CD8-positive, alpha-beta memory T cell (primary cell): ENCODE measurements at places on chromosomes 12 and 14. TPM values are rescaled to one million over a fixed set of nuclear protein-coding genes. Genes with fewer than 3 reads are reported as not detected.

RPGRIP1 gene
- total RNA-seq = not detected

PPP1R36 gene
- 0.24 TPM for total RNA-seq

ABCD4 gene
- total RNA-seq = 38.2 TPM

KLRB1 gene
- total RNA-seq = 7.6 TPM

SERPINA12 gene
- not detected for total RNA-seq

GALNT16 gene
- 0.11 TPM for total RNA-seq

SLC6A13 gene
- total RNA-seq = 0.31 TPM

GPR135 gene
- 0.90 TPM for total RNA-seq

GPR137C gene
- total RNA-seq = 0.50 TPM

RFX4 gene
- not detected for total RNA-seq

TRPV4 gene
- not detected for total RNA-seq

ANO2 gene
- total RNA-seq = not detected

YEATS4 gene
- total RNA-seq = 34.9 TPM

NOXRED1 gene
- 0.42 TPM for total RNA-seq

GLS2 gene
- total RNA-seq = 2.3 TPM

SDS gene
- 0.18 TPM for total RNA-seq

VWF gene
- not detected for total RNA-seq

ACOT4 gene
- 5.0 TPM for total RNA-seq

NEUROD4 gene
- total RNA-seq = not detected

GSG1 gene
- total RNA-seq = not detected

CD4 gene
- total RNA-seq = 1.8 TPM

SOS2 gene
- 18.4 TPM for total RNA-seq

FLRT2 gene
- not detected for total RNA-seq

TSPAN11 gene
- not detected for total RNA-seq

SIX4 gene
- total RNA-seq = not detected

NKX2-8 gene
- total RNA-seq = not detected

FERMT2 gene
- 1.7 TPM for total RNA-seq

POTEG gene
- not detected for total RNA-seq
